ENCODE measurements at places on chromosomes 1 and 21.

- DNase-seq = no peak
Measured at GRCh38 chr1:39266269-39266668, 61.8 kb downstream of the MACF1 start.

GRCh38 chr1:237211540-237211939 lies 169.6 kb downstream of the RYR2 start:
- DNase-seq = no peak

DNA sequence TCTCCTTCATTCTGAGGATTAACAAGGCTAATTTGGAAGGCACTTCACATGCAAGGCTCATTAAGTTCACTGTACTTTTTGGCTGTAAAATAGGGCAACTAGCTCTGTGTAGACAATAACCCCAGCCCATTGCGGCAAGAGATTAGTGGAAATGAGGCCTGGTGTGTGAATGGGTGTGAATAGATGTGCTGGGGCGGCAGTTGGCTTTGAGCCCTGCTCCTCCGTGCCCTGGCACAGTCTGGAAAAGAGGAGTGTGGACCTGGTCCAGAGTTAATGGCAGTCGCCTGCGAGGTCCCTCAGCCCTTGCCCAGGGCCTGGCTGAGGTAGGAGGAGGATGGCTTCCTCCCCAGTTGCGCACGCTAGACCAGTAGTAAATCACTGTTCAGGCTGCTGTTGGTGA lies 4.8 kb downstream of the KISS1 start:
- no peak for DNase-seq

GRCh38 chr1:226558036-226558650 lies 9.6 kb downstream of the STUM start:
- no peak for DNase-seq

DNA sequence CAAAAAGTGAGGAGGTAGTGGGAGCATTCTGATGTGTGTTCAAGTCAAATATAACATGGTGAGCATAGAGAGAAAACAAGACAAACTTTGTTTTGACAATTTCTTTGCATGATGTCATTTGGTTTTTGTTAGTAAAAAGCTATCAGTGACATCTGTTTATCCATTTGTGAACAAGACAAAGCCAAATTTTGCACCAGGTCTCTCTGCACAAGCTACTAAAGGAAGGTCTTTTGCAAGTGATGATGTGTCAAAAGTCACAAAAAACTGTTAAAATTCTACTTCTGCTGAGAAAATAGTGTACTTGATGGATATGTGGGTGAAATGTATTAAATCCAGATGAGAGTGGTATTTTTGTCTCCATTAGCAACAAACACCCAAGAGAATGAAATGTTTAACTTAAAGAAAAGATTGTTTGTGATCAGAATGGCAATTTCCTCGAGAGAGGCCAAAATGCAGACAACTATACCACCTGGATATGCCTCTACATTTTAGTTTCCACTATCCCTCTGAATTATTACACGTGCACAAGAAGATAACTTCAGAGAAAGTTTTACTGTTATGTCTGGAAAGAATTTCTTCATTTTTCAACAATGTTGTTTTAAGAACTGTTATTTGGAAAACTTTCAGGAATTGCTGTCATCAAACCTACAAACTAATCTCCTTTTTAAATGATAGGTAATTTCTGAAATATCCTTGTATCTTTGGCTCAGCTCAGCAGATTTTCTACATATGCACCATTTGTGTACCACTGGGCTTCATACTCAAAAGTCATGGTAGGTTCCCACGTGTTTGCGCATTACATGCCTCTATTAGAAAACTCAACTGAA lies 807.4 kb upstream of the ADGRL2 start:
- DNase-seq = no peak
